ENCODE measurements at places on chromosomes 13 and 19. TPM values are rescaled to one million over a fixed set of nuclear protein-coding genes. Genes with fewer than 3 reads are reported as not detected.

DNA sequence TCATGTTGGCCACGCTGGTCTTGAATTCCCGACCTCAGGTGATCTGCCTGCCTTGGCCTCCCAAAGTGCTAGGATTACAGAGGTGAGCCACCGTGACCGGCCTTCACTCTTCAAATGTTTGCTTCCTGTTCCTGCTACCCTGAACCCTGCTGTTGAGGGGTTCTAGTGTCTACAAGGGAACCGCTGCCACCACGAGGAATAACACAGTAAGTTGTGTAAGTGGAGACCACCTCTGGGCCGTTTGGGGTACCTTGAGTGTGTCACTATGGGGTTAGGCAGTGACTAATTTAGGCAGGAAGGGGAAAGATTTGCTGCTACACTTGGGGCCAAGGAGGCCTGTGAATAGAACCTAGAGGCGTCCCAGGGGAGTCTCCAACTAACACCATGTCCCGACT is 2.2 kb upstream of the MYADM start:
- no peak for DNase-seq

DNA sequence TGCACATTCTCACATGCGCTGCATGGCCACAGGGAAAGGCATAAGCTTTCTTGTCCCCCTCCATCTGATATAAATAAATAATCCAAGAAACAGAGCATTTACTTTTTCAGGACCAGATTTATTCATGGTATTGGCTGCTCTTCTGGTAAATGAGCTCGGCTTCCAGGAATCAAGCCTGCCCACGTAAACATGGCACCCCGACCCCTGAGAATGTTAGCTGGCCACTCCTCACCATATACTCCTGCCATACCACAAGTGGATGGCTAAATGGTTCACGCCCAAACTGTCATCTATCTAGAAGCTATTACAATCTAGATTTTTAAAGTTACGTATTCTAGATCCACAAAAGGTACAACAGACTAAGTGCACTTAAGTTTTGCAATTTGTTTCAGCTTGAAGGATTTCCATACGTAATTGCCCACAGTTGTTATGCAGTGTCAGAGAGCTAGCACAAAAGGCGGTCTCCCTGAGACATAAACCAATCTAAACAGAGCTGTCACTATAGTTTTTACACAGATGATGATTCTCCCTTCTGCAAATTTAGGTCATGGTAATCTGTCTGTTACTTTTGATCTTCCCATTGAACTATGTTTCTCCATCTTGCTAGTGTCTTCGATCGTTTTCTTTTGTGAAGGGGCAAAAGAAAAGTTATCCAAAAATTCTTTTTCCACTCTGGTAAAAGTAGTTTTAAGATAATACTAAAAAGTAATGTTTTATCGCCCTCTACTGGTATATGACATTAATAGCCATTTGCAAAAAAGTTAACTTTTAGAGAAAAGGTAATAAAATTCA is 16.2 kb upstream of the FOXO1 start:
- peak; percentile 36 for DNase-seq

GRCh38 chr13:23618341-23618740 is 48.1 kb downstream of the TNFRSF19 start:
- no peak for DNase-seq

DNA sequence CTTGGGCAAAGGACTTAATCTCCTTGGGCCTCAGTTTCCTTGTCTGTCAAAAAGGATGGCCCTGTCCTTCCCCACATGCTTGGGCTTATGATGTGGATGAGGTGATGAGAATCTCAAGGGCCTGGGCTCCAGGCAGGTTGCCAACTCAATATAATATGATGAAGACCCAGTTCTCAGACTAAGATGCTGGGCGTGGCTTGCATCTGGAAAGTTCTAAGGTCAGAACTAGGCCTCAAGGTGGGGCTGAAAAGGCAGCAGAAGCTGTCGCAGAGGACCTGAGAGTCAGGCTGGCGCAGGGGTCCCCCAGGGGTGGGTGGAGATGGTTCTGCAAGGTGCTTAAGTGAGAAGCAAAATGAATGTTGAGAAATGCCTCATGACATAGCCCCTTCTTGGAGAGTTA is 58.8 kb downstream of the RGCC start:
- DNase-seq = no peak

- no peak for DNase-seq
Measured at GRCh38 chr19:18501832-18502231, 20.0 kb downstream of the ELL start.

GRCh38 chr19:17765069-17765618 is 13.9 kb downstream of the FCHO1 start:
- DNase-seq = peak; percentile 66

- DNase-seq = no peak
Measured at GRCh38 chr13:38386421-38386820, 36.8 kb downstream of the UFM1 start.

DNA sequence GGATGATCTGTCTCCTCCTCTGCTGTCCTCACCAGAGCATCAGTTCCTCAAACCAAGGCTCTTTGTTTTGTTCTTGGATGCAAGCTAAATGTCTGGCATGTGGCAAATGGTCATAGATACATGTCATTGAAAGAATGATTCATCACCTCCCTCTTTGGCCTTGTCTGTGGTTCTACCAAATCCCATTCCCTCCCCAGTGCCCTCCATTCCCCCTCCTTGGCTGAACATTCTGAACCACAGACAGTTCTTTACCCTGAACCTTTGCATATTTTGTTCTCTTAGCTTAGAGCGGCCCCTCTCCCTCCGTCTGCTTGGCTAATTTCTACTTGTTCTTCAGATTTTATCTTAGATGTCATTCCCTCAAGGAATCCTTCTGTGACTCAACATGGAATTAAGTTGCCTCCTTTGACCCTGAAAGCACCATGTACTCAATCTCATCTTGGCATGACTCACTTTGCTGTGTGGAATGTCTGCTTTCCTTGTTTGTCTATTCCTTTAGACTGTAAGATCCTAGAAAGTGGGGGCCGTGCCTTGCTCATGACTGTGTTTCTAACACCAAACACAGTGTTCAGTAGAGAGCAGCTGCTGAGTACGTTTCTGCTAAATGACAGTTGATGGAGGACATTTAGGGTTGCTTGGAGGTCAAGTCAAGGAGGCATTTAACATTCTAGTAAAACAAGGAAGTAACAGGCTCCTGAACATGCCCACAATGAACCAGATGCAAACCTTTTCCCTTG is 8.1 kb downstream of the ALOX5AP start:
- DNase-seq = peak; percentile 62

DNA sequence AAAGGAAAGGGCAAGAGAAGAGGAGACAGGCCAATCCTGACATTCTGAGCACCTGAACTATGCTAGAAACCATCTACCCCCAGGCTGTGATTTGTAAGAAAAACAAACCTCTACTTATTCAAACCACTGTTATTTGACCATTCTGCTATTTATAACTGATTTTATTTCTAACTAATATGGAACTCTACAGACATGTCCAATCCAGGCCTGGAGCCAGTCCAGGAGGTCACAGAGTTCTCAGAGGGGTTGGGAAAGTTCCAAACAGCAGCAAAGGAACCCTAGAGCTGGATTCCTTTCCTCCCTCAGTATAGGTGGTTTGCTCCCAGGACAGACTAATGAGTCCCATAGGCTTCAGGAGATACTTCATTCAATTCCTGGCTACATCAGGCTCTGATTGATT is 24.2 kb downstream of the SIAH3 start:
- DNase-seq = no peak

- no peak for DNase-seq
Measured at GRCh38 chr19:16325641-16326400, 1.2 kb downstream of the KLF2 start.

GRCh38 chr13:34810996-34811395 is 131.1 kb upstream of the NBEA start:
- DNase-seq = no peak

- no peak for DNase-seq
Measured at GRCh38 chr19:56174086-56174485, 1.7 kb upstream of the GALP start.

DNA sequence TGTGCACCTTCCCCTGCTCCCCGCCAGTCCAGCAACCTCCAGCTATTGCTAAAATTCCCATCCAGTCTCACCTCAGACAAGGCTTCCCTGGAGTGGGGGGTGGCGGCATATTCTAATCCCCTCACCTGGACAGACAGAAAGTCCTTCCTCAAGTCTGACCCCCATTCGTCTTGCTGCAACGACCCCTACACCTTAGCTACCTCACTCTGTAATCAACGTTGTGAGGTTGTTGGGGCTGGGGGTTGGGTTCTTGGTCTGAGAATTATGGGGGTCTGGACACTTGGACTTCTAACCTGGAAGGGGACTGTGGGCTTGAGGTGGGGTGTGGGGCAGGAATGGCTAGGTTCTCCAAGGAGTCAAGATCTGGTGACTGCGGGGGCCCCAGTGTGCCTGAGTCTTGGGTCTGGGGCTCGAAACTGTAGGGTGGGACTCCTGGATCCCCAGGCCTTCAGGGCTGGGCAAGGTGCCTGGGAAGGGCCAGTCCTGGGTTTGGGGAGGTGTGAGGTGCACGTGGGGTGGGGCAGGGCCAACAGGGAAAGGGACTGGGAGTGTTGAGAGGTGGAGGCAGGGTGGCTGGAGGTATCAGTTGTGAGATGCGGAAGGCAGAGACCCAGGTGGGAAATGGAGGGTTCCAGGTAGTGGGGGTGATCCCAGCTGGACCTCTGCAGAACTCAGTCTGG is 1.3 kb downstream of the FOXA3 start:
- DNase-seq = peak; percentile 48

DNA sequence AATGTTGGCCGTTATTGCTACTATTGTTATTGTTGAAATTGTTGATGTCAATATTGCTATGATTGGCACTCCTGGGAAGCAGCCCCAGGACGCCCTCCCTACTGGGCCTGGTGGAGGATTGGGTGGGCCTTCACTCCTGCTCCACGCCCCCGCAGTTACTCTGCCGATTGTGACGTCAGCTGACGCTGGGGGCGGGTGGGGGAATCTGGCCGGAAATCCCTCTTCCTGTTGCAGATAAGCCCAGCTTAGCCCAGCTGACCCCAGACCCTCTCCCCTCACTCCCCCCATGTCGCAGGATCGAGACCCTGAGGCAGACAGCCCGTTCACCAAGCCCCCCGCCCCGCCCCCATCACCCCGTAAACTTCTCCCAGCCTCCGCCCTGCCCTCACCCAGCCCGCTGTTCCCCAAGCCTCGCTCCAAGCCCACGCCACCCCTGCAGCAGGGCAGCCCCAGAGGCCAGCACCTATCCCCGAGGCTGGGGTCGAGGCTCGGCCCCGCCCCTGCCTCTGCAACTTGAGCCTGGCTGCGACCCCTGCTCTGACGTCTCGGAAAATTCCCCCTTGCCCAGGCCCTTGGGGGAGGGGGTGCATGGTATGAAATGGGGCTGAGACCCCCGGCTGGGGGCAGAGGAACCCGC is at the start of gene ETV2:
TSS of gene ETV2 (plus strand) at position 231 of the 637 bp plus-strand sequence. CDS start 716 bp downstream, outside the sequence.
- peak; percentile 79 for DNase-seq

- DNase-seq = no peak
Measured at GRCh38 chr13:108932196-108932595, 302.8 kb downstream of the MYO16 start.

- no peak for DNase-seq
Measured at GRCh38 chr19:7067716-7068115, 1.8 kb upstream of the ZNF557 start.

- no peak for DNase-seq
Measured at GRCh38 chr19:17957149-17957849, 9.6 kb upstream of the KCNN1 start.

DNA sequence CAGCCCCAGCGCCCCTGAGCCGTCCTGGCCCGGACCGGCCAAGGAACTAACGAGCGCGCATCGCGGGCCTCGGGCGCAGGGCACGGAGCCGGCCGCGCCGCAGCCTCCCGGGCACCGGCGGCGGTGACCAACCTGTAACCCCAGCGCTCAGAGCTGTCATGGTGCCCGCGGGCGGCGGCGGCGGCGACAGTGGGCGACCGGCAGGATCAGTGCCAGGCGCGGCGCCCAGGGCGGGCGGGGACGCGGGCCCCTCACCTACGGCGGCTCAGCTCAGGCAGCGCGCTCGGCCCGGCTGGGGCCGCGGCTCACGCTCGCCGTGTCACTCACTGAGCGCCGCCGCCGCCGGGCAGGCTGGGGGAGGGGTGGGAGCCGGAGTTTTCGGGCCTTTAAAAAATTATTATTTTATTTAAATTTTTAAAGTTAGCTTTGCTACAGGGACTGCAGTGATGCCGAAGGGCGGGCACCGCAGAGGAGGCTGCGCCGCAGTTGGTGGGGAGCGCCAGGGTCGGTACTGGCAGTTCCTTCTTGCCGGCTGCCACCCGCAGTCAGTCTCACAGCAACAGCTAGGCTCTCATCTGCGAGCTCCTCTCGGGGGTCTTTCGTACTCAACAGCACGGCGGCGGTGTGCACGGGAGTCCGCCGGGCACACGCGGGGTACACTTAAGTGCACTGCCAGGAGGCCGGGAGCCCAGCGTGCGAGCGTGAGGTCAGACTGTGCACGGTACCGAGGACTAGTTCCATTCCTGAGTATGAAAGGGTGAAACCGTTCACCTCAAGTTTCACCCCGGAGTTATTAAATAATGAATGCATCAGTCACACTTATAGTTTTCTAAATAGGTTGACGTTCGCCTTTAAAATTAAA is at the start of gene NALCN:
TSS of gene NALCN (minus strand) at position 328 of the 862 bp plus-strand sequence. CDS start 17,382 bp downstream, outside the sequence.
- no peak for DNase-seq

DNA sequence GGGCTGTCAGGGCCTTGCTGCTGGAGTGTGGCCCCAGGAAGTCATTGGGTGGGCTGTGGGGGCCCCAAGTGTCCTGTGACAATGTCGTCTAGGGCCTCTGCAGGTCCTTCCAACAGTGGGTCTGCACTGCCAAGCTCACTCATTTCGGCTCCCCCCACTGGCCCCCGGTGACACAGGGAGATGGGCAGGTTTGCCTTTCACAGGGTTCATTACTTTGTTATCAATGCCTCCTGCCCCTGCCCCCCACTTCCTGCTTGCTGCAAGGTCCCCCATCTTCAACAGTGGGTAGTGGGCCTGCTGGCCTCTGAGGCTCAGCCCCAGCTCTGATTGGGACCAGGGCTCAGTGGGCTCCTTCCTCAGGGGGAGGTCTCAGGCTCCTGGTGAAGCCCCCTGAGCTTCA is 149.8 kb downstream of the URI1 start:
- no peak for DNase-seq

GRCh38 chr19:7737215-7737614 is 5.3 kb upstream of the CLEC4G start:
- no peak for DNase-seq

DNA sequence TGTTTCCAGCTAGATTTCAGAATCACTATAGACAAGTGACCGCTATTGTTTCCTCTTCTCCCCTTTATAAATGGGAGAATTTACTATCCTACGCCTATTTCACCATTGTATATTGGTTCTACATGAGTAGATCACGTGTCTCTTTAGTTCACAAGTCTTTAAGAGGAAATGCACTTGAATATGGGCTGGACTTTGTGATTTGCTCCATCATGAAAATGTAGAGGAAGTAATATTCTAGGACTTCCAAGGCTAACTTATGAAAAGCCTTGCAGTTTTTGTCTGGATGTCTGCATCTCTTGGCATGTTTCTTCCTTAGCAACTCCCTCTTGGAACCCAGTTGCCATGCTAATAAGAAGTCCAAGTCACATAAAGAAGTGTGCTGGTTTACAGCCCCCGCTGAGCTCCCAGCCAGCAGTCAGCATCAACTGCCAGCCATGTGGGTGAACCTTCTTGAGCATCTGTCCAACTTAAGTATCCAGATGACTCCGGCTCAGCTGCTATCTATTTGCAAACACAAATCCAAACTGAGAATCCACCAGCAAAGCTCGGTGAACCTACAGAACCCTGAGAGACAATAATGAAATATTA is 4.8 kb upstream of the FBXL3 start:
- DNase-seq = no peak

GRCh38 chr13:24618011-24618955 is 61.9 kb upstream of the ATP12A start:
- DNase-seq = peak; percentile 79

Gene GRK1
- not detected for polyA plus RNA-seq

Gene GPR183
- 3.0 TPM for polyA plus RNA-seq

Gene RETN
- 6.2 TPM for polyA plus RNA-seq
